Left renal pelvis (tissue), 4 donors: ENCODE measurements at places on chromosomes 1 and 21. TPM values are rescaled to one million over a fixed set of nuclear protein-coding genes. Genes with fewer than 3 reads are reported as not detected.

The ZNF593 gene
- 13.3 TPM for polyA plus RNA-seq

The MIGA1 gene
- polyA plus RNA-seq = 20.6 TPM

The UBL4B gene
- not detected for polyA plus RNA-seq

The LCE1E gene
- not detected for polyA plus RNA-seq

The EFNA3 gene
- 5.7 TPM for polyA plus RNA-seq

The ANKRD35 gene
- polyA plus RNA-seq = 2.3 TPM

The OR2T2 gene
- not detected for polyA plus RNA-seq

The RBM11 gene
- 4.5 TPM for polyA plus RNA-seq

The SLC1A7 gene
- polyA plus RNA-seq = 0.06 TPM

The KRTAP19-1 gene
- polyA plus RNA-seq = not detected

The PAFAH2 gene
- 5.0 TPM for polyA plus RNA-seq

The TNFAIP8L2 gene
- polyA plus RNA-seq = 0.96 TPM

The SH3D21 gene
- polyA plus RNA-seq = 34.7 TPM

The DEDD gene
- polyA plus RNA-seq = 55.5 TPM

The PCSK9 gene
- polyA plus RNA-seq = 2.1 TPM

The SLC30A2 gene
- 2.2 TPM for polyA plus RNA-seq

The RGSL1 gene
- not detected for polyA plus RNA-seq
